Neural crest cell (in vitro differentiated cells): ENCODE measurements at places on chromosomes 11 and 22.

DNA sequence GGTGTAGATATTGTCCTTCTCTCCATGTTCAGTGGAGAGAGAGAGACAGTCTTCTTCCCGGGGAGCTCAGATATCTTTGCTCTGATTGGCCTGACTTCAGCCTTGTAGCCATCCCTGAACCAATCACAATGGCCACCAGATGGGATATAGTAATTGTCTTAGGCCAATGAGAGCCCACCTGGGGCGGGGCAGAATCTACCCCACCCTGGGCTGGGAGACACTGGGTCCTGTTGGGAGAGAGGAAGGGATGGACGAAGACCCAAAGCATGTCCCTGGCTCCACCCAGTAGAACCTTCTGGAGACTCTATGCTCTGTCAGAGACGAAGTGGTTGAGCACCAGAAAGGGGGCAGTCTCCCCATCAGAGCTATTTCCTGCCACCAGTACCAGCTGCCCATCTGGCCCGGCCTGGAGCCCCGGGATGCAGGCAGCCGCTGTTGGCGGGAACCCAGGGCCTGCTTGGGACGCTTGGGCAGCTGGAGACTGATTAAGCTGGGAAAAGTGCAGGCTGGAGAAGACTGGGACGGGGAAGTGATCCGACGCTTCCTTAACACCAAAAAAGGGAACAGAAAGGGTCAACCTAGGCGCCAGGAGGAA lies 31.6 kb upstream of the CBX7 start:
- DNase-seq = no peak

- DNase-seq = no peak
These were observed 4.4 kb upstream of the C11orf16 start for GRCh38 chr11:8937159-8937558.

- no peak for DNase-seq
These were observed 49.0 kb downstream of the LINC01488 start for GRCh38 chr11:69530278-69531070.

GRCh38 chr22:28027453-28028448 lies 108.7 kb upstream of the PITPNB start:
- no peak for DNase-seq

DNA sequence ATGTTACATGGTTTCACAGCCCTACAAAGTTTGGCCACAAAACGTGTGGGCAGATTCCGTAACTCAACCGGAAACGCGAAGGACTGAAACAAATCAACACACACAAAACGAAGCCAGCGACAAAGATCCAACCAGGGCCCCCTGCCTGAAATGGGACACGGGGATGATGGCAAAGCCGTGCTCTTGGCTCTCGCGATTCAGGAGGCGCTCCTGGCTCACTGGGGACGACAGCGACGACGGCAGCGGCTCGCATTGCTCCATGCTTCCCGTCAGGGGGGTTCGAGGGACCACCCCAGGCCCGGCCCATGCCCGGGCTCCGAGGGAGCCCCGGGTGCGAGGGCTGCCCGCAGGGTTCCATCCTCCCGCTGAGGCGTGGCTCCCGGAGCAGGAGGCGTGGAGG lies 4786.8 kb upstream of the OR11H1 start:
- no peak for DNase-seq

DNA sequence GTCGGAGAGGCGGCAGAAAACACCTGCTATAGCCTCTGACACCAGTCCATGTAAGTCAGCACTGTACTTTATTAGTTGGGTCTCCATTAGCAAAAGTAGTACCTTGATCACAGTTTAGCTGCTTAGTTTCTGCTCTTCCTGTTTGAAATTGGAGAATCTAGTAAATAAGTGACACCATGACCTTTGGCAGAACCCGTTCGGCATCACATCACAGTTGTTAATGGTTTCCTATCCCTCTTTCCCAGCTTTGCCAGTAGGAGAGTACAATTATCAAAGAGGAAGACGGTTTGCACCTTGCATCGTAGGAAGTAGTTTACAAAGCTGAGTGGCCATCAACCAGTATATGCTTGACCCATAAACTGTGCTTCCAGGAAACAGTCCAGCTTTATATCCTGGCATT lies 101.8 kb downstream of the TRIM44 start:
- no peak for DNase-seq

- peak; percentile 75 for DNase-seq
These were observed 14.4 kb upstream of the SERPINH1 start for GRCh38 chr11:75547617-75548058.

- DNase-seq = no peak
These were observed 2.5 kb downstream of the FCHSD2 start for GRCh38 chr11:73139476-73140198.

GRCh38 chr11:72670041-72670440 lies 4.2 kb downstream of the PDE2A start:
- DNase-seq = no peak

DNA sequence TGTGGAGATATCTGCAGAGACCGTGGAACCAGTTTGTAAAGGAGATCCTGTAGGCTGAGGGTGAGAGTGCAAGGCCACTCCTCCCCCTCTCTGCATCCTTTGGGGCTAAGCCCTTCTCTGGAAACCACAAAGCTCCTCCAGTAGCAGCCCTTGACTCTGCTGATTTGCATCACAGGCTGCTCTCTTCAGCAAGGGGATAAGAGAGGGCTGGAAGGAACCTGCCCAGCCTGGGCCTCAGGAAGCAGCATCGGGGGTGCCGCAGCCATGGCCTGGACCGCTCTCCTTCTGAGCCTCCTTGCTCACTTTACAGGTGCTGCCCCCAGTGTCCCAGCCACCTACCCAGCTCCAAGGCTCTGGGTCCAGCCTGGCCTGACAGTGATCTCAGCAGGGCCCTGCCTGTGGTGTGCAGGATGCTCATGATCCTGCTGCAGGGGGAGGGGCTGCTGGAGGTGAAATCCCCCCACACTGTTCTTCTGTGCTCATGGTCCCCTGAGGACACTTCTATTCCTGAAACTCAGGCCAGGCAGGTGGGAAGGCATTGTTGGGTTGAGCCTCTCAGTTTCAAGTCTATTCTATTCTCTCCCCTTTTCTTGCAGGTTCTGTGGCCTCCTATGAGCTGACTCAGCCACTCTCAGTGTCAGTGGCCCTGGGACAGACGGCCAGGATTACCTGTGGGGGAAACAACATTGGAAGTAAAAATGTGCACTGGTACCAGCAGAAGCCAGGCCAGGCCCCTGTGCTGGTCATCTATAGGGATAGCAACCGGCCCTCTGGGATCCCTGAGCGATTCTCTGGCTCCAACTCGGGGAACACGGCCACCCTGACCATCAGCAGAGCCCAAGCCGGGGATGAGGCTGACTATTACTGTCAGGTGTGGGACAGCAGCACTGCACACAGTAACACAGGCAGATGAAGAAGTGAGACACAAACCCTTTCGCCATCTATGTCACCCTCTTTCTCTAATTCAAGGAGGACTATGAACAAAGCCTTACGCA lies 68.5 kb upstream of the IGLL5 start:
- no peak for DNase-seq

GRCh38 chr11:111357150-111358037 lies 21.7 kb downstream of the POU2AF1 start:
- no peak for DNase-seq

- DNase-seq = no peak
These were observed at the start of gene AASDHPPT for GRCh38 chr11:106077609-106078455. Gene AASDHPPT (plus strand): TSS chr11:106077662. CDS start chr11:106077711, 49 bp downstream.

DNA sequence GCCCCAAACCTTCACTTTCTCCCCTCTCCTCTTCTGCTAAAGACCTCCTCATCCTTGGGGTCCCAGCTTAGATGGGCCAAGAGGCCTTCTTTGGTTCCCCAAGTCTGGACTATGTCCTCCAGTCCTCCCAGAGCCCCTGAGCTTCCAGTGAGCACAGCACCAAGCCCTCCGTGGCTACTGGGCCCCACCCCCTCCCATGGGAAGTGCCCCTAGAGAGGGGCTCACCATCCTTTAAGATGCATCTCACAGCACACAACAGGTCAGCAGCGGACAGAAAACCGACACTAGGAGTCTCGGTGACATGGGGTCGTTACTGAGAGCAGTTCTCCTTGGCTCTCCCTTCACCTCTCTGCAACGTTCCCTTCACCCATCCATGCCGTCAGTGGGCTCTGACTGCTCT lies 2.7 kb downstream of the LRRC32 start:
- DNase-seq = no peak

- DNase-seq = no peak
These were observed 1417.4 kb downstream of the TBC1D22A start for GRCh38 chr22:48179571-48180546.

DNA sequence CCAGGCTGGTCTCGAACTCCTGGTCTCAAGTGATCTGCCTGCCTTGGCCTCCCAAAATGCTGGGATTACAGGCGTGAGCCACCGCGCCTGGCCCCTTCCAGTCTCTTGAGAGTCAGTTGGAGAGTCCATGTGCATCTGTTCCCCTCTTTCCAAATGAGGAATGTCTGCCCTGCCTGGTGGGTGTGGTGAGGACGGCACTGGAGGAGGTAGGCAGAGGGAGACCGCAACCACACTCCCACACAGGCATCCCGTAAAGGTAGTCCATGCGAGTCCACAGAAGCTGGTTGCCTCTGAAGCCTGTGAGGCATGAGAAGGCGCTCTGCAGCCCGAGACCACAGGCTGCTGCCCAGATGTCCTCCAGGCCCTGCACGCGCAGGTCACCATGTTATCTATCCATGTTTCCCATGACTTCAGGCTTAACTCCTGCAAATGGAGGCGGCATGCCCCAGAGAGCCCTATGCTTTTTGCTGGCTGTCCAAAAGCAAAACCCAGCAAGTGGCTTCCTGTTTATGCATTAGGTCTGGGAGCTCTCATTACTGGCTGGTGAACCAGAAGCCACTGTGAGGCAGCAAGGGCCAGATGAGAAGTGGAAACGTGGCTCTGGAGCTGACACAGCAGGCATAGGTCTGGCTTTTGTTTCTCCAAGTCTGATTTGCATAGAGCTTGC lies 43.4 kb downstream of the GRIK4 start:
- no peak for DNase-seq

GRCh38 chr22:44242946-44243724 lies 62.4 kb downstream of the PARVG start:
- DNase-seq = no peak

DNA sequence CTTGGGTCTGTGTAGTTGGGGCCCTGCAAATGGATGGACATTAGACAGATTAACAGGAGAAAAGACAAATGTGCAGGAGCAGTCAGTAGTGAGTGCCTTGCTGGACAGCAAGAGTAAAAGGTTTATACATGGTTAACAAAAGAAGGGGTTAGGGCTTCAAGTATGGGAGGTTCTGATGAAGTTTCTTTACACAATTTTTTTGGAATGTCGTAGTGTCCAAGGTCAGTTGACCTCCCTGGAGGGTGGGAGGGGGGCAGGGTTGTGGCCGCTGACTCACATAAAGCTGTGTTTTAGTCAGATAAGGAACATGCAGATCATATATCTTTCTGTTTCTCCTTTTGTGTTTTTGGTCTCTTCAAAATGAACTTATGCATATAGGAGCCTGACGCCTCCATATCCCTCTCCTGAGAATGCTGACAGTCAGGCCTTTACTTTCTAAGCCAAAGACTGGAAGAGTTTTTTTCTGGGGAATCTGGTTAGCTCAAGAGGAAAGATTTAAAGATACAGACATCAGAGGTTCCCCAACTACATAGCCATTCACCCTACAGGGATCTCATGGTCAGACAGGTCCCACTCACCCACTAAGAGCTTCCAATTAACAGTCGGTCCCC lies 134.3 kb downstream of the NECTIN1 start:
- no peak for DNase-seq

GRCh38 chr11:16758382-16759024 lies 20.1 kb downstream of the C11orf58 start:
- no peak for DNase-seq

GRCh38 chr22:38298312-38299005 lies 18.8 kb downstream of the CSNK1E start:
- no peak for DNase-seq

DNA sequence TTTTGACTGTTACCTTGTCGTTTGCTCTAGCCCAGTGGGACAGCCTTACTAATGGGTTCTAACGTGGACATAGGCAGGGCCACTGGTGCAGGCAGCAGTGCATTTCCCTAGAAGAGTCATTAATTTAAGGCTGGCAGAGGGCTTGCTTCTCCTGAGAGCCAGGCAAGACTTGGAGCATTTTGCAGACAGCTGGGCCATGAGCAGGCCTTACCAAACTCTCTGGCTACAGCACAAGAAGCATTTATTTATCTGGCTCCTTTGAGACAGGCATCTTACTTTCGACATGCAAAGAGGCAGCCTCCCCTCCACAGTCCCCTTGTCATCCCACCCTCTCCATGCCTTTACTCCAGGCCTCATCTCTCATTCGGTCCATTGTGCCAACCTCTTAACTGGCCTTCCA lies 139.9 kb downstream of the CSNK2A3 start:
- no peak for DNase-seq

- DNase-seq = no peak
These were observed 79.4 kb upstream of the LMO1 start for GRCh38 chr11:8342821-8343681.

DNA sequence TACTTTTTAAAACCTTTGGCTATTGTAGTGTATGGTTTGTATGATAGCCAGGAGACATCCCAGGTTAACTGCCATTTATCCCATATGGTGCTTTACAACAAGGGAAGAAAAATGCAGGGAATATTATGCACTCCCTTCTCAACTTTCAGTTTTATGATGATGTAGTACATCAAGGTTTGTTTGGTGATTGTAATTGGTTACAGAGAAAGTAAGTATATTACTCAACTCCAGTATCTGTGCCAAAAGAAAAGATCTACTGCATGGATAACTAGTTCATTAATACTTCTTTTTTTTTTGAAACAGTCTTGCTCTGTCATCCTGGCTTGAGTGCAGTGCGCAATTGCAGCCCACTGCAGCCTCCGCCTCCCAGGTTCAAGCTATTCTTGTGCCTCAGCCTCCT lies 65.3 kb downstream of the BCL2L13 start:
- DNase-seq = no peak

DNA sequence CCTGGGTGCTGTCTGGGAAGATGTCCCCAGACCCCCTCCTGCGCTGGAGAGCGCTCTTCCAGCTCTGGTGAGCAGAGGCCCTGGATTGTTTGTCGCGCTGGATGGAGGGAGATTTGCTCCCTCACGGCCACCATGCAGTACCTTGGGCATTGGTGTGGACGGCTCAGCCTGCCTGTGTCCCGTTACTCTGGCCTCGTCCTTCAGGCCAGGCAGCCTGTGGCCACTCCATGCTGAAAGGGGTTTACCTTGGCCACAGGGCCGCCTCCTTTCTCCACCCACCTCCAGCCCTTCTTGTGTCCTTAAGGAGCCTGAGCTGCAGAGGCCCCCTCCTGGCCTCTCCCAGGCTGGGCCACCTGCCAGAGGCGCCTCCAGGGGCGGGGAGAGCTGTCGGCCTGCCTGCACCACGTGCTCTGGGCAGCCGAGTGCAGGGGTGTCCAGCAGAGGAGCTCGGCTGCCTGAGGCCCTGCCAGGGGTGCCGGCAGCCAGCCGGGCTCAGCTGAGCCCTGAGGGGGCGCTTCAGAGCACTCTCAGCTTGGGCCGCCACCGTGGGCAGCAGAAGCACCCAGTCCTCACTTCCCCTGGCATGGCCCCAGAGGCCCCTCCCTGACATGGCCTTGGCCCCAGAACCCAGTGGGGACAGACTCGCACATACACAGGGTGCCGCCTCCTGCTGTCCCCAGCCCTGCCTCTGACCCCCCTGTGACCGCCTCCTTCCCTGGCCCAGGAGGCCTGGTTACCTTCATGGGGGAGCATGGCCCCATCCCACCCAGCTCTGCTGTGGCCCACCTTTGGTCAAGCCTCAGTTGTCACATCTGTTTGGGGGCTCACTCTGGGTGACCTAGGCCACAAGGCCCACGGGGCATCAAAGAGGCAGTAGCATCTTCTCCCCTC lies 3.4 kb downstream of the CCND1 start:
- DNase-seq = no peak
